COR-L47 (cell line): ENCODE measurements at places on chromosomes 4 and X.

DNA sequence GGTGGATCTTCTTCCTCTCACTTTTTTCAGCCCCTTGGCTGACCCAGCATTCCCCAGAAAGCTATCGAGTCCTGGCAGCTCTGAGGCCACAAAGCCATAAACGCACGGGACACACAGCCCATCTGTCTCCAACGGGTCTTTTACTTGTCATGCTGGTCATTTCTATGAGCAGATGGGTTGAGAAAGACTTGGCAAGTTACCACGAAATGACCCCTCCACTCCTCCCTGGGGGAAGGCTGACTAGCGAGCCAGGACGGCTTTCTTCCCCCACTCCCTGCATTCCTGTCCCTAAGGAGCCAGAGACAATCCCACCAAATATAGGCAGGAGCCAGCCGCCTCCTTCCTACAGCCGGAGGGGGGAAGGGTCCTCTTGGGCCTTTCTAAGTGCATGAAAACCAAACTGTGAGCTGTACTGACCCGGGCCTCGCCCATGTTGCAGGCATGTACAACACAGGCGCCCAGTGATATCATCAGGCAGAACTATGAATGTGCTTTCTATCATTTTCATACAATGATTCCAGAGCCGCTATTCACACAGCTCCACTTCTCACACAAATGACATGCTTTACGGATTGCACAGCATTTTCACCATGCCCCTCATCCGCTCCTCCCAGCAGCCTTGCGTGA lies 28.6 kb downstream of the AFAP1 start:
- DNase-seq, result no peak

GRCh38 chr4:125388613-125389012 lies 73.9 kb downstream of the FAT4 start:
- no peak for DNase-seq

GRCh38 chr4:75822416-75822815 lies 79.8 kb downstream of the PPEF2 start:
- DNase-seq, result no peak

DNA sequence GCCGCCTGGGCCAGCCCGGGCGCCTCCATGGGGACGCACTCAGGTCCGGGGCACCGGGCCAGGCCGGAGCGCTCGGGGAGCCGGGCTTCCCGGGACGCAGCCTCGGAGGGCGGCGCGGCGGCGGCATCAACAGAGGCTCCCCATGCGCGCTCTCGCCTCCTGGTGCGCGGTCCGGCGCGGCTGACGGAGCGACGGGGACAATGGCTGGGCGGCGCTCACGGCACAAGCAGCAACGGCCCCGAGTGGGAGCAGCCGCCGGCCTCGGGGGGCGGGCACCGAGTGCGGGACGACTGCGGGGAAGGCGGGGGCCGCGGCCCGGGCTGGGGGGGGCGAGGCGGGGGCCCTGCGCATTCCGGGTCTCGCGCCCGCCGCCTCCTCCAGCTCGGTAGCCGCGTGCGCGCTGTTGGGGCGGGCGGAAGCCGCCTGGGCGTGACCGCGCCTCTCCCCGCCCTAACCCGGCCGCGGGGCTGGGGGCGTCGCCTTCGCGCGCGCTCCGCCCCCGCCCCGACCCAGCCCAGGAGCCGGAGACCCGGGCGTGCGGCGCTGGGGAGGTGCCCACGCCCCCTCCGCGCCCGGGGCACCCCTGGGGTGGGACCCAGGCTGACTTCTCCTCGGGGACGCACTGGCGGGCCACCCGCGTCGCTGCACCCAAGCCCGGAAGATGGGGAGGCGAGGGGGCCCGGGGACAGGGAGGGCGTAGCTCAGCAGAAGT lies at the start of gene PRKX:
Gene PRKX (minus strand): TSS at position 425 of the 712 bp plus-strand sequence. CDS start 396 bp downstream, at position 29.
- DNase-seq, result peak; percentile 17

GRCh38 chr4:12447451-12447850 lies 1018.8 kb upstream of the HS3ST1 start:
- no peak for DNase-seq

DNA sequence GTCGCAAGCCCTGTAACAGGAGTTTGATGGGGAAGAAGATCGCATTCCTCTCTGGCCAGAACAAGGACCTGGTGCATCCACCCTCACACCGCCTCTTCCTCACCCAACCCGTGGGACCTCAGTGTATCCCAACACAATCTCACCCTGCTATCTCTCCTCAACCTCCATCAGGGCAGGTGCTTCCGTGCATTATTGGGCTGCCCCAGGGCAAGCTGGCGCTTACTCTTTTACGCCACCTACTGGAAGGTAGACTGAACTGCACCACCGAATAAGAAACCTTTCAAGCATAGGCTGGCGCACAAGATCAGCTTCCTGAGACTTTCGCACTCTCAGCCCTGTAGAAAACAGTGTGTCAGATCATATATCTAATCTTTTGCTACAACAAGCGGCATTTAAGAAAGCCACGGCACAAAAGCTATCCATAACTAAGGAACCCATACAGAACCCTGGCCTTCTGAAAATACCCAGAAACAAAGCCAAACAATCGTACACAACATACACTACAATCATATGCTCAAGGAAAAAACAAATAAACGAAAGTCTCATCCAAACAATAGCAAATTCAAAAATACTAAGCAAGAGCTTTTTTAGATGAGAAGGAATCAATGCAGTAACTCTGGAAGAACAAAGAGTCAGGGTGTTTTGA lies 209.3 kb downstream of the UGT8 start:
- no peak for DNase-seq

DNA sequence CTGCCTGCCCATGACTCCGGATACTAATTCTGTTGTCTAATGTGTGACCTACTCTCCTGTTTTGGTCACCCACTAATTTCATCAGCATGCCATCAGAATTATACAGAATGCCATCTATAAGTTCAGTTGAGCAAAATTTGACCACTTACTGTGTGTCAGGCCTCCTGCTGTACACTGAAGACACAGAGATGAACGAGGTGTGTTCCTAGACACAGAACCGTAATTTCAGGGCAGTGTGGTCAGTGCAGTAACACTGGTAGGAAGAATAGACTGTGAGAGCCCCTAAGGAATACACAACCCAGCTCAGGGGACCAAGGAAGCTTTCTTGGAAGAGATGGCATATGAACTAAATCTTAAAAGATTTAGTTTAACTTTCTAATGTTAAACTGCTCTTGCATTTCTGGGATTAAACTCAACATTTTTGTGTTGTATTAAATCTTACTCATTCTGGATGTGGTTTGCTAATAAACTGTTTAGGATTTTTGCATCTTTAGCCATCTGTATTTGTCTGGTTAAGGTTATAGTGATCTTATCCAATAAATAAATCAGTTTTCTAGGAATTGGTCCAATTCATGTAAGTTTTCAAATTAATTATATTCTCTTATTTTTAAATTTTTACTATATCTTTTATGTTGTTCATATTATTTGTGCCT lies 34.3 kb downstream of the KANTR start:
- DNase-seq, result no peak

- no peak for DNase-seq
Observed at GRCh38 chrX:39519566-39520301, 578.0 kb downstream of the BCOR start.

GRCh38 chrX:87392369-87392768 lies 125.2 kb upstream of the KLHL4 start:
- DNase-seq, result no peak

- DNase-seq, result no peak
Observed at GRCh38 chrX:2351999-2352995, 148.5 kb downstream of the DHRSX start.

DNA sequence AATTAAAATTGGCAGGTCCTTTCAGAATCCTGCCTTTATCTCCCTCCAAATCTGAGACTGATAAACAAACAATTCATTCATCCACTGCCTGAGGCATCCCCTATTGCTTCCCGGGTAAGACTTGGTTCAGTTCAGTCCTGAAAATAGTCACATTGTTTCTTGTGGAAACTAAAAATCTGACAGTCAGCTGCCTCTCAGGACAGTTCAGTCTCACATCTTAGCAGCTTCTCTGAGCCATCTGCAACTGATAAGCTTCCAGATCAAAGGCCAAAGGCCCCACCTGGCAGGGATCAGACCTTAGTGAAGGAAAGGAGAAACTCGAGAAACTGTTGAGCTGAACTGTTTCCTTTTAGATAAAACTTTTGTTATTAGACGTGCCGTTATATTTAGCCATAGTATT lies 264.5 kb downstream of the IL15 start:
- DNase-seq, result no peak

DNA sequence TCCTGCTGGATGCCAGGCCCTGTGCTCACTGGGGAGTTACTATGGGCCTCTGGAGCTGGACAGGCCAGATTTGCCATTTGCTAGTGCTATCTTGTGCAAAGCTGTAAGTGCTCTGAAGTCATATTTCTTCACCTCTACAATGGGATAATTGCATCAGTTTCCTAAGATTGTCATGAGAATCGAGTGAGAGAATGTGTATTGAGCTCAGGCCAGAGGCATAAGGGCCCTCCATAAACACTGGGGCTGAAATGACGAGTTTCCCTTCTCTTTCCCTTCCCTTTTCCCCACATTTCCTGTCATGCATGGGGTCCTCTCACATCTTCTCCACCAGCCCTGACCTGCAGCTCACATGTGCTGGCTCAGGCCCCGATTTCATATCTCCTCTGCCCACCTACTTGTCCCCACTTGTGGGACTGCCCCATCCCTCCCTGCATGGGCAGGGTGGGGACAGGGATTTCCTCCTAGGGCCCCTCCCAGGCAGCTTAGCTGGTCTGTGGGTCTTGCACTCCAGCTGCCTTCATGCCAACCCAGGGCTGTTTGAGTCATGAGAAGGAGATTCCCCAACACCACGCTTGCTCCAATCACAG lies 358.8 kb downstream of the MID1IP1 start:
- no peak for DNase-seq

- DNase-seq, result no peak
Observed at GRCh38 chr4:16820329-16820728, 78.1 kb downstream of the LDB2 start.

DNA sequence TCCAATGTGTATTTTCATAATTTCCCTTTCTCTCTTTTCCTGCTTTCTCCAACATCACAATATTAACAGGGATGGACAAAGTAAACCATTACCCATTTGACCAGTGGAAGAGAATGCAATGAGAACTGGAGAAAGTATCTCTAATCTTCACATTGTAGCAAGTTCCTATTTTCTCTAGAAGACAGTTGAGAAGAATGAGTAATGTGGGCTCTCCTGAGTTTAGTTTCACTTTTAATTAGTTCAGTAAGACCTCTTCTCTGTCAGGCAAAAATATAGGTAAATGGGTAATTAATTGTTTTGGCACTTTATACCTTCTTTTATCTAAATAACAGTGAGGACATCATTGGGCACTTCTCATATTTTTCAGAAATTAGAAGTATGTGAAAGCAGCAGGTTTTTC lies 602.0 kb downstream of the GLUD2 start:
- no peak for DNase-seq
